NCI-H446 (cell line): ENCODE measurements at places on chromosomes 16 and 17.

DNA sequence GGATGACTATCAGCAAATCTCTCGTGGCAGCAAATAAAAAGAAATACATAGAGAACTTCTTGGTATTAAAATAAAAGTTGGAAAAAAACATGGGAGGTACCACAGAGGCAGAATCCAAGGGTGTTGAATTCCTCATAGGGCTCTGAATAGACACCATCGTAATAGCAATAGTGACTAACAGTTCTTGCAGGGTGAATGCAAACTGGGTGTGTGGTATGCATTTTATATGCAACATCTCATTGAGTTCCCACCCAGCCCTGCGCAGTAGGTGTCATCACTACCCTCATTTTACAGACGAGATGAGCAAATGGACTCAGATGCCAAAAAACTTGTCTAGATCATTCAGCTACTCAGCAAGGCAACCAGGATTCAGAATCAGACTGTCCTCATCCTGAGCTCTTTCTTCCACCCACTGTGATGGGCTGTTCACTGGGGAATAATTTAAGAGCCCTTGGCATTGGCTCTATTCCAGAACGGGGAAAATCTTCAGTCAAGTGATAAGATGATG lies 354.6 kb upstream of the CDH11 start:
- no peak for DNase-seq

- no peak for DNase-seq
Observed at GRCh38 chr16:4190086-4190485, 51.8 kb downstream of the SRL start.

DNA sequence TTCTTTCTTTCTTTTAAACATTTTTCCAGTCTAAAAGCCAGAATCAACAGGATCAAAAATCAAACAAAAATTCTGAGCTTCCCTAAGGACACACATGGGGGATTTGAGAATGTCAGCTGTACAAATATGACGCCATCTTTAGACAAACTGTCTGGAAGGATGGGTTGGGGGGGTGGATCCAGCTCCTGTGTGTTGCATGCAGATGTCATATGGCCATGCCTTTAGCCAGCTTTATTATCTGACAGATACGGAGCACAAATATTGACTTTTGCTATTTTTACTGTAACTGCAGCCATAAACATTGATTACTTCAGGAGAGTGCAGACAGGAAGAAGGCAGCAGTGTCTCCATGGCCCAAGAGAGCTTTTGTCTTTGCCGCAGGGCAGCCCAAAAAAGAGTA lies 279.4 kb upstream of the ELAC2 start:
- DNase-seq, result no peak

- no peak for DNase-seq
Observed at GRCh38 chr17:31807846-31808245, 51.2 kb downstream of the COPRS start.

- DNase-seq, result no peak
Observed at GRCh38 chr16:65195998-65196397, 74.1 kb upstream of the CDH11 start.

DNA sequence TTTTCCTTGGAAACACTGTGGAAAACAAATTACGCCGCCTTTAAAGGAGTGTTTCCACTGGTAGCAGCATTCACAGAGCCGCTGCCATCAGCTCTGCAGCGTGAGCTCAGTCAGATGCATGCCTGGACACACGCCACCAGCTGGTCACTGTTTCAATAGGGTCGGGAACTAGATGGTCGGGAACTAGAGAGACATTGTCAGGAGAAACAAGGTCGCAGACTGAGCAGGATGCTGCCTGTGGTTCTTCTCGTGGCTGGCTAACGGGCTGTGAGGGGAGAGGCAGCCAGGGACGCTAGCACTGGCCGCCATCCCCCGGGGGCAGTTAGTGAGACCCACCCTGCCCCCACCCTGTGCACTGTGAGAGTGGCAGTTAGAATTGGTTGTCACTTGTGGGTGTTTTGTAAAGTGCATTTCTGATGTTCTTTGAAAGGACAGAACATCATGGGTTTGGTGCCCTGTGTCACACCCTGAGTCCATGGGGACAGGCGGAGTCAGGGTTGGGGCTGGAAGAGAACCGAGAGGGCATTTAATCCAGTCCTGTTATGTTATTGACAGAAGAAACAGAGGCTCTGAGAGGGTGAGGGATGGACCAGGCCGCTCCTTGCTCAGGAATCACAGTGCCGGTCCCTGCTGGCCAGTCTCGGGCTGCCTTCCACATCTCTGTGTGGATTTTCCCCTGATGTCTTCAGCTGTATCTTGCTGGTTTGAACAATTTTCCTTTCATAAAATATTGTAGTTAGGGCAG lies 86.3 kb downstream of the SPECC1 start:
- DNase-seq, result peak; percentile 14

GRCh38 chr16:10957771-10958482 lies 13.6 kb downstream of the CLEC16A start:
- DNase-seq, result no peak

DNA sequence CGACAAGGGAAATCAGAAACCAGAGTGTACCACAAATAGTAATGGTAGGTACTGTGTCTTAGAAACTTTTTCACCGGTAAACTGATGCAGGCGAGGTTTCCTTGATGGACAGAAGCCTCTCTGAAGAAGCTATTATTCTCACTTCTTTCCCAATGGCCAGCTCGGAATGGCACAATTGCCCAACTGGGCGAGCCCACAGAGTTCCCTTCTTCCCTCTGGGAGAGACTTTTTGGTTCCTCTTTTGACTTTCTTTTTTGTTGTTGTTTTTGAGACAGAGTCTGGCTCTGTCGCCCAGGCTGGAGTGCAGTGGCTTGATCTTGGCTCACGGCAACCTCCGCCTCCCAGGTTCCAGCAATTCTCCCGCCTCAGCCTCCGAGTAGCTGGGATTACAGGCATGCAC lies 16.9 kb downstream of the SLC43A2 start:
- DNase-seq, result no peak

- DNase-seq, result no peak
Observed at GRCh38 chr17:72719578-72720493, 372.7 kb downstream of the SLC39A11 start.
